ENCODE measurements at places on chromosomes 4 and X.

DNA sequence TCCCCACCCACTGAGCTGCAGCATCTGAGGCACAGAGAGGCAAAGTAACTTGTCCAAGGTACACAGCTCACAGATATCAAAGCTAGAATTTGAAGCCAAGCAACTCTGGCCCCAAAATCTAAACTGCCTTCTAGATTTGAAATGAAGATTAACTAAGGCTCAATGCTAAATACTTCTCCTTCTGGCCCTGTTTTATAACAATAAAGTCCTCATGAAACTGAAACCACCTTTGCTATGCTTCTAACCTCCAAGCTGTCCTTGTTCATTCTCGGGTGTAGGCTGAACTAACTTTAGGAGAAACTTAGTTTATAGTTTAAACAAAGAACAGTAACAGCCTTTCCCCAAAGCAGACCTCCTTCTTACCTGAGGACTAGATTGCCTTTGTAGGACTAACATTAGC is 93.6 kb downstream of the DCTD start:
- no peak for DNase-seq

GRCh38 chr4:30753316-30753715 is 33.1 kb downstream of the PCDH7 start:
- DNase-seq, result no peak

- no peak for DNase-seq
These were observed 220.2 kb upstream of the UGT8 start for GRCh38 chr4:114378305-114378903.

DNA sequence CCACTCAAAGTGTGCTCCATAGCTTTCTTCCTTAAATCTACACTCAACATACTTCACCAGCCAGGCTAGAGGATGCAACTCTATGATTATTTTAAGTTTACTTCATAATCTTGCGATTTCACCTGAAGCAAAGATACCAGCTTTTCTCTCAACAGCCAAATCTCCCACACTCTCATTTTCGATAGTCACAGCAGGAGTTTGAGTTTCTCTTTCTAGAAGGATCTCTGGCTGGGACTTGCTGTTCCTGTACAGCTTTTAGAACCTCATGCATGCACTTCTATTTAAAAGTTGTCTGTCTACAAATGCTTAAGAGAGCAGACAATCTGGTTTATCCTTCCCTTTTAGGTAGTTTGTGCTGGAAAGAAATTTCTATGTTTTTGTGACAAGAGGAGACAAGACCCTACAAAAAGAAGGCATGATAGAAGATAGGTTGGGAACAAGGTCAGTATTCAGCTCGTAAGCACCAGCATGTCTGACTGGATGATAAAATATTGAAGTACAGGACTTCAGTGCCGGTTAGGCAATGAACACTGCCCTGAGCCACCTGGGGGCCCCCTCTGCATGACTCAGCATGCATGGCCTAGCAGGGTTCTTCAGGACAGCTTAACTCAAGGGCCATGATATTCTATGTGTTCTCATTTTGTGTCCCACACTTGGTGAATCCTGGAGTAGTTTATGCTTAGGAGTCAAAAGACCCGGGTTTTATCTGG is 65.6 kb downstream of the ATXN3L start:
- DNase-seq, result no peak

DNA sequence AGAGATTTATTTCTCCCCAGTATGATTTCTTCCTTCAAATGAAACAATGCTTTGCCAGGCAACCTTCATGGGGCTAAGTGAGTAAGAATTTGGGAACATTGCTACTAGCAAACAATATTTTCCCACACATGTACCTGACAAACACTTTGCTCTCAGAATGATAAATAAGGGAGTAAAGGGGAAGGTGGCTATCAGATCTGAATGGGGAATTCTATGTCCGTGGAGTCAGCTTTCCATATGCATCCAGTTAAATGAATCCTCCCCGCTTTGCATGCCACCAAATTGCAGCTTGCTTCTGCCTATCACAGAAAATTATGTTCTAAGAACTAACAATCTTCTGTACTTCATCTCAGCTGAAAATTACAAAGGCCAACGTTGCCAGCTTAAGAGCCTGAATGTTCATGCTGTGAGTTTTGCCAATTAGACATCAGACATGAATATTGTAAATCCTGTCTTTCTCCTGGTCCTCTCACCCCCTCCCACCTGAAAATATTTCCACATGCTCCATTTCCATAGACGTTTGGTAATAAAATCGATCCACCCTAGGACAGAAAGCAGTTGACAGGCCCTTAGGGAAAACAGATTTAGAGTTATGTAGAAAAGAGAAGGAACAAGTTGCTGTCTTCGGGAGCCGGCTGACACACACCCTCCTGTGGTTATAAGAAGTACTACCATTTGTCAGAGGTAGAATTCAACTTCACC is 6.3 kb downstream of the MEPE start:
- DNase-seq, result no peak

DNA sequence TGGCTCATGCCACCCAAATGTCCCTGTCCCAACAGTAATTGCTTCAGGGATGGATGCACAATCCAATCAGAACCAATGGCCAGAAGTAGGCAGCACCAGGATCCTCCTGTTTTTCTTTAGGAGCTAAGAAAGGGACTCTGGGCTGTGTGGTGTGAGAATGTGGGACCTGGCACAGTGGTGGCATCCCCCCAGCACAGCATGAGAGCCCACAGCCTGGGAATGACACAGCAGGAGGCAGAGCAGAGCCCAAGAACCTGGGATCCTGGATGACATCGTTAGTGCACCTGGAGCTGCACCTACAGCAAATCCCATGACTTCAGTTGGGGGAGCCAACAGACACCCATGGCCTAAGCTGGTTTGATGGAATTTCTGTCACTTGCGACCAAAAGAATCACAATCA is 70.7 kb upstream of the C4orf50 start:
- no peak for DNase-seq

Measured in activated CD4-positive, alpha-beta T cell treated with anti-CD3 and anti-CD28 coated beads, Interleukin-2, amount 50 U/mL, for 48 hours (primary cell).